ENCODE measurements at places on chromosomes 4 and X.

- DNase-seq = no peak
Observed at GRCh38 chr4:148052448-148052847, 320.6 kb downstream of the ARHGAP10 start.

DNA sequence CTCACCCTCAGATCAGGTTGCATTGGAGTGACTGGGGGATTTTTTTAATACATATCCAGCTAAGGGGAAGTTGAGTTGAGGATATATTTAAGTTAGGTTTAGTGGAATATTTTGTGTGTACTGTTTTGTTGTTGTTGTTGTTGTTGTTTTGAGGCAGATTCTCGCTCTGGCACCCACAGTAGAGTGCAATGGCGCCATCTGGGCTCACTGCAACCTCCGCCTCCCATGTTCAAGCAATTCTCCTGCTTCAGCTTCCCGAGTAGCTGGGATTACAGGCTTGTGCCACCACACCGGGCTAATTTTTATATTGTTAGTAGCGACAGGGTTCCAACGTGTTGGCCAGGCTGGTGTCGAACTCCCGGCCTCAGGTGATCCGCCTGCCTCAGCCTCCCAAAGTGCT lies 38.6 kb upstream of the ATP6AP2 start:
- no peak for DNase-seq

DNA sequence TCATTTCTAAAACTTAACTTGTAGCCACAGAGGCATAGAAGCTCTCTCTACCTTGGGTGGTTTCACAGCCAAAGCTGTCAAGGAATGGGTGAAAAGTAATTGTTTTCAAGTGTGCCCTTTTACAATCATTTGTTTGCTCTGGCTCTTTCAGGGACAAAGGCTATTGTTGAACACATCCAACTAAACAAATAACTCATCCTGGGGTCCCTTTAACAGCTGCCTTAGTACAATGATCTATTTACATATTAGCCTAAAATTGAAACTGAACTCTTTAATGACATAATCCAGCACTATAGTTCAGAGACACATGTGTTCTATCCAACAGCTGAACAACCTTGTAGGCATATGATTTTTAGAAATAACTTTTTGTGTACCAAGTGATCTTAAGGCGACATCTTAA lies 3.7 kb downstream of the HHIP start:
- DNase-seq = no peak

GRCh38 chr4:150308824-150309472 lies 230.7 kb downstream of the DCLK2 start:
- DNase-seq = no peak

Measured in SK-N-DZ (cell line).